NCI-H1694 (cell line): ENCODE measurements at places on chromosomes 6 and 20.

DNA sequence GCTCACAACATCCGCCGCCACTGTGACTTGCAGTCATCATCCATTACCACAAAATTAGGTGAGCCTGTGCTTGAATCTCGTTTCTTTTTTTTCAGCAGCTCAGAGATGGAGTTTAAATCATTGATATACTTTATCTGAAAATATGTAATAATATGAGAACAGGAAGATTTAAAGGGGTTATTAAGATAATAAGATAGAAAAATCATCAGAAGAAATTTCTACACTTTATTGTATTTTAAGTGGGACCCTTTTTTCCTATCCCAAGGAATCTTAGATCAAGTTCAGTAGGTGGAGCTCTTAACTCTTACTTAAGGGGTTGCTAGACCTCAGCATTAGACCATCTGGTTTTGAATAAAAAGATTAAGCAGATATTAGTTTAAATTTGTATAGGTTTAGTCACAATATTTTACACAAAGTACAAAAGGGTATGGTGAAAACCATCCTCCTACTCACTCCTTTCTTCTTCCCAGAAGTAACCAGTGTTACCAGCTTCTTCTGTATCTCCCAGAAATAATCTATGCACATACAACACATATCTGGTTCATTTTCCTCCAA is 9.4 kb upstream of the NCOA7 start:
- peak; percentile 23 for DNase-seq

GRCh38 chr20:59352990-59353389 is 52.6 kb downstream of the EDN3 start:
- DNase-seq = no peak

- no peak for DNase-seq
These were observed 26.5 kb upstream of the PLEKHG1 start for GRCh38 chr6:150573041-150573681.

GRCh38 chr6:163776196-163776905 is 361.8 kb downstream of the QKI start:
- DNase-seq = no peak

GRCh38 chr6:733431-734219 is 40.7 kb upstream of the EXOC2 start:
- no peak for DNase-seq
